ENCODE measurements at places on chromosomes 12 and 14. TPM values are rescaled to one million over a fixed set of nuclear protein-coding genes. Genes with fewer than 3 reads are reported as not detected.

GTF2A1 gene
- polyA plus RNA-seq, result 35.1 TPM

ANO2 gene
- polyA plus RNA-seq, result 3.5 TPM

ESRRB gene
- 8.2 TPM for polyA plus RNA-seq

DNA sequence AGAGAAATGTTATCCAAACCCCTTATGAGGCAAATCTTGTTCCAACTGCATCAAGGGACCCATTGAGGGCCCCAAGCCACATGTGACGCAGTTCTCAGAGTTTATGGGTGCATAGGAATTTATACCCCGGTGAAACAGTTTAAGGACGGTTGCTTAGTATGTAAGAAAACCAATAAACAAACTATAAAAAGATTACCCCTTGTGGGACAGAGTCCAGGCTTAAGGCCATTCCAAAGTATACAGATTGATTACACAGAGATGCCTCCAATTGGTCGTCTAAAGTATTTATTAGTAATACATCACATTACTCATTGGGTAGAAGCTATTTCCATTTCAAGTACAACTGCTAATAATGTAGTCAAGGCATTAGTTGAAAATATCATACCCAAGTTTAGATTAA lies 885.0 kb upstream of the MDGA2 start:
- DNase-seq, result no peak

DNA sequence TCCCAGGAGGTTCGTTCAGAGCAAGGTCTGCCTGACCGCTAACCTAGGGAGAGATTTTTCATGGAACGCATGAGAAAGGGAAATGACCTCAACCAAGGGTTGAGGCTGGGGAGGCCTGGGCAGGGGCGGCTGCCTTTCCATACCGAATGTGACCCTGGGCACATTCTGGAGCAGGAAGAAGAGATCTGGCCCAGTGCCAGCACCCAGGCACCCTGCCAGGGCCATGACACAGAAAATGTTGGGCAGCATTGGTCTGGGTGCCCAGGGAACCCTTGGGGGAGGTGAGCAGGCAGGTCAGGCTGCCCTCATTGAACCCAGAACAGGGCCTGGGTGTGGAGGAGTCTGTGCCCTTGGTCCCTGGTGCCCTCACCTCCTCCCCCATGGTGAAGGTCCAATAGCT lies 106.8 kb downstream of the CALM1 start:
- no peak for DNase-seq

DNA sequence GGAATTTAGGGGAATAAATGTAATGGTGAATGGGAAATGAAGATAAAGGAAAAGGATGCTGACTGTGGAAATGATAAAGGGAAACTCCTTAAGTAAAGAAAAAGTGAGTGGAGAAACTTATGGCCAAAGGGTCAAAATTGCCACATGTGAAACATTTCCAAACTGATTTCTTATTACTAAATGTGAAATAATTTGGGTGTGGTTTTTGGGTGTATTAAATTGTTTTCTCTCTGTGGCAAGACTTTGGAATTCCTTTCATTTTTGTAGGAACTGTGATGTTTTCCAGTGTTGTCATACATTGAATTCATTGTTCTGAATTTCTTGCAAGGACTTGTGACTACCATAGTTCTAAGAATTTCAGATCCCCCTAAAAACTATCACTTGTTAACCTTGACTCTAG lies 1891.5 kb upstream of the SEL1L start:
- DNase-seq, result no peak

DNA sequence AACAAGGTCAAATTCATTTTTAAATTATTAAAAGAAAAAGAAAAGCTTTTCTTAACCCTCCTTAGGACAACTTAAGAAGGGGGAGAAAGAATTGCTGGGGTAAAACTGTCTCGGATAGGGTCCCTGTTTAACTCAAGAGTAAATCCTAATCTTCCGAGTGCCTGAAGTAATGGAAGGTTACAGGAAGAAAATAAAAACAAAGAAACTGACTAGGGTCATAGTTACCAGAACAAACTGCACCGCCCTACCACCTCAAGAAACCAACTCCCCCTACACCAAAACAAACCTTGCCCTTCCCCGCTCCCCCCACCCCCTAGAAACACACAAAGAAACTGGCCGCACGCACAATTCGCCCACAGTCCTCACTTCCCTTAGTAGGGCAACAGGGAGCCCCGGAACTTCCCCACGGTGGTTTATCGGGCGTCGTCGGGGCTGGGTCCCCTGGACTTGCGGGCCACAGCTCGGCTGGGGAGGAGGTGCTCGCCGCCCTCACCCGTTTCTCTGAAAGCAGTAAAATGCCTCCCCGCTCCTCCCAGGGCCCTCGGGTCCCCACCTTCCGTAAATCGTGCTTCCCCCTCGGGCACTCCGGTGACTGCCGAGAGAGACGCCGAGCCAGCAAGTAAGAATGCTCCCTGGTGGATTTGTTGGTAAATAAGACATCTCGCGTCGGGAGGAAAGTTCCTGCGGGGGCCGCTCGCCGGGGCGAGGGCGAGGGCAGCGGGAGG lies 2.4 kb downstream of the SINHCAF start:
- no peak for DNase-seq

DNA sequence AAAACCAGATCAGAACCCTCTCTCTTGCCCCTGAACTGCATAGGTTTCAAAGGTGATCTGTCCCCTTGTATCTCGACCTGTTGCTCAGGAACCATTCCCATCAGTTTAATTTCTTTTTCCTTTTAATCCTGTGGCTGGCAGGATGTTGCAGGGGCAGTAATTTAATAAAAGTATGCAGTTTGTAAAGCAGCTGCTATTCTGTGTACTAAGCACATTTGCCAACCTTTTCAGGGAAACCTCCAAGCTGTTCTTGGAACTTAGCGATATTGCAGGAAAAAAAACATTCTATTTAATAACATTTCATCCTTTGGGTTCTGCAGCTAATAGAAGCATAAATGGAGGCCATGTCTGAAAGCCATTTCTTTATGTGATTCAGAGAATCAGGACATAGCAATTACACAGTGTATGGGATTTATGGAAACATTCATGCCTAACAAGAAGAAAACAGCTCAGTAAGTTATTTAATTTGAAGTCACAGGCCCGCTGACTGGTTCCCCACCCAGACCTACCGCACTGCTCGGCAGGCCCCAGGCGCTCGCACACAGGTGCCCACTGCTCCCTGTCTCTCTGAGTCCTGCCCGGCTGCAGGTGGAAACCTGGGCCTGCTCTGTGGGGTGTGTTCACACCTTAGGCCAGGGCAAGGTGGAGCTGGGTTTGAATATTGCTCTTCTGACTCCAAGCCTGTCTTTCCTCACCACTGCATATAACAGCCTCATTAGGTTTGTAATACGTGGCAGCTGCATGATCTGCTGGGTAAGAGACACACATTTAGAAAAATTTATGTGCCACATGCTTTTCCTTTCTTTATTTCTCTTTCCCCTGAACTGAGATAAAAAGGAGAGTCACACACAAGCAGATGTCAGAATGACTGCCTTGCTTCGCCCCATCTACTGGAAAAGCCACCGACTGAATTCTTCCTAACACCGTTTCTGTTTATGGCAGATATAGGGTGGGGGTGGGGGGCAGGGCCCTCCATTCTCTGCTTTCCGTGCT lies 119.7 kb downstream of the SLC25A47 start:
- no peak for DNase-seq

DNA sequence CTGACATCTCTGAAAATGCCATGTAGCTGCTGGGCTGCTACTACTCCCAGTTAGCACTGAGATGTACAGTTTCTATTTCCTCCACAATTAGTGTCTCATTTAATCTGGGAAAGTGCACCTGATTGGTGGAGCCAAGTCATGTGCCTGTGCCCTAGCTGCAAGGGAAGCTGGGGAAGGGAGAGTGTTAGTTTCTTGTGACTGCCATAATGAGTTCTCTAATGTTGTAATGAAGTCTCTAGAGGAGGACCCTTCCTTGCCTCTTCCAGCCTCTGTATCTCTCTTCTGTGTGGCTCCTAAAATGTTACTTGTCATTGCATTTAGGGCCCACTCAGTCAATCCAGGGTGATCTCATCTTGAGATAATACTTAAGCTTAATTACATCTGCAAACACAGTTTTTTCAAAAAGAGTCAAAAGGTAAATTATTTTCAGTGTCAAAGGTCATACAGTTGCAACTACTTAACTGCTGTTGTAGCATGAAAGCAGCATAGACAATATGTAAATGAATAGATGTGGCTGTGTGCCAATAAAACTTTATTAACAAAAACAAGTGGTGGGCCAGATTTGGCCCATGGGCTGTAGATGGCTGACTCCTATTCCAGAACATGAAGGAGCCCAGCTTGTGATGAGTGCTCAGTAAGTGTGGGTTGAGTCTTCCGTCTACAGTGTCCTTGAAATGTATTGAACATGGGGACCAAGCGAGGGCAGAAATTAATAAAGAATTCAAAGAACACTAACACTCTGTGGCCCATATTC lies 137.2 kb upstream of the MAP1LC3B2 start:
- no peak for DNase-seq

GRCh38 chr14:106390947-106391346 lies 864.6 kb downstream of the TMEM121 start:
- no peak for DNase-seq

DNA sequence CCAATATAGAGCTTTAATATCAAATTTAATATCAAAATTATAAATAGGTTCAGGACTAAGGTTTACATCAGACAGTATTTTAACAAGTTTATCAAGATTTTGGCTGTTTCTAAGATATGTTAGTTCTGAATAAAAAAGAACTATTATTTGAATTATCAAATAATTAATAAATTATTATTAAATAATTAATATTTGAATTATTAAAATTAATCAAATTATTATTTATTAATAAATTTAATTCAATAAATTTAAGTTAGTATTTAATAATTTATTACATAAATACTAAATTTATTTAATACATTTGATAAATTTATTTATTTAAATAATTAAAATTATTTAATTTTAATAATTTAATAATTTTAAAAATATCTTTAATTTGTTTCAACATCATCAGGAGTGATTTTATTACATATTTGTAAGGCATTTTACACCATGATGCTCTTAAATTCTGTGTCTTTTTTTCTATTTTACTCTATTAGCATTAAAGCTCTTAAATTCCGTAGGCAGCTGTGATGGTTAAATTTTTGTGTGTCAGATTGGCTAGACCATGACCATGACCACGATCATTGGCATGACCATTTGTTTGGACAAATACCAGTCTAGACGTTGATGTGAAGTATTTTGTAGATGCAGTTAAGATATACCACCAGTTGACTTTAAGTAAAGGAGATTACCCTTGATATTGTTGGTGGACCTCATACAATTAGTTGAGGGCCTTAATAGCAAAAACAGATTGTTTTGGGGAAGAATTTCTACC lies 82.6 kb downstream of the BBS10 start:
- no peak for DNase-seq

GRCh38 chr12:57603815-57604453 lies 690 bp upstream of the DTX3 start:
- no peak for DNase-seq

DNA sequence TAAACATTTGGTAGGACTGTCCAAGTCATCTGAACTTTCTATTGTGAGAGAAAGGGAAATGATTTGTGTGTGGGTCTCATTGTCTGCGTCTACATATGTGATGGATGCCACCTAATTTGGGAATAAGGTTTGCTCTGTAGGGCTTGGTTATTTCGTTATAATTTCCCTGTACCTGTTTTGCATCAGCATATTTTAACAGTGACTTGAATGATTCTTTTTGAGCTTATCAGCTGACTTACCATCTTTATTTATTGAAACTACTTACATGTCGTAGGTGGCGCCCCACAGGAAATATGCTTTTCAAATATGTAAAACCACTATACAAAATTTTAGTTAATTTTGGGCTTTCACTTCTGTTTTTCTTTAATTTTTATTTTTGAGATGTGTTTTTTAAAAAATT lies 56.5 kb upstream of the BCAT1 start:
- DNase-seq, result no peak

DNA sequence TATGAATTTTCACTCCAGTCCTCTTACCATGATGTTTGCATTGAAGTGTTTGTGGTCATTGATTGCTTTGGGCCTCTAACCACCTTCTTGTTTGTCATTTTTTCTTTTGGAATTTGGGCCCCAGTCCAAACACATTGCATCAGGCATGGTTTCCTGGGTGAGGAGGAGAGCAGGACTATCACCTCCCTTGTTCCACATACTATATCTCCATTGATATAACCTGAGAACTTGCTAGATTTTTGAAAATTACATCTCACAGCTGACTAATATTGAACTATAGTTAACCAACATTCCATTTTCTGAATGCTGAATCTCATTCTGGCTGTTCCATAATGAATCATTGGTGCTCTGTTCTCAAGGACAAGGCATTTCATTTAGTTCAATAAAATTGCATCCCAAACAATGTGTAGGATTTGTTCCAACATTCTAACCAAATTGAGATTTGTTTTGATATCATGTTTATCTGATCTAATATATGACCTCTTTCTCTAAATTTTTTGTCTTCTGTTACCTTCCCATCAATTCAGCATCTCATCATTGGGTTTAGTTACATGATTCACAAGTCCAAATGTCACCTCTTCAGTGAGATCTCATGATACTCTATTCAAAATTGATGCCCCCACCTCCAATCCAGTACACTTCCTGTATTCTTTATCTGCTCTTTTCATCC lies 329.0 kb downstream of the ZFP36L1 start:
- DNase-seq, result no peak

DNA sequence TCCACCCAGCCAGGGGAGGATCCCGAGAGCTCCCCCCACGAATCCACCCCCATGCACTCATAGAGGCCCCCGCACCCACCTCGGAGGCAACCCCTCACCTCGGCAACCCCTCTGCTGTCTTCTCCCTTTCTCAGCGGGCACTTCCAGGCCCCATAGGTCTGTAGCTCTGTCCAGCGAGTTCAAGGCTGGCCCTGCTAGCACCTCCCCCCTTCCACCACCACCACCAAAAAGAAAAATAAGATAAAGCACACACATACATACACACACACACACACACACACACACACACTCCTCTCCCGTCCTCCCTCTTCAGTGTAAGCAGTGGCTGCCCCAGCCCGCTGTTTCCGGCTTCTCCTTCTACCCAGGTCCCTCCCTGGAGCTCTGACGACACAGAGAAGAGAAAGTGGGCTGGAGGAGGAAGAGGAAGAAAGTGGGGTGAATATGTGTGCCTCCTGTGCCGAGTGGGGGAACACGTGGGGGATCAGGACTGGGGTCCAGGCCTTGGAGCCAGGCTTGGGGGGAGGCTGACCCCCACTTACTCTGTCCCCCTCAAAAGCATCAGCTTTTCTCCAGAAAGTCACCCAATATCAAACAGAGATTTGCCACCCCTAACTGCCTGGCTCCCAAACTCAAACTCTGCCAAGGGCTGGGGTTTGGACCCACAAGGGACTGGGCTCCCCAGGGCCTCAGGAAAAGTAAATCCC lies at the start of gene STAT6:
TSS of gene STAT6 (minus strand) at position 332 of the 704 bp plus-strand sequence. CDS start 3,084 bp downstream, outside the sequence.
- no peak for DNase-seq

All from left renal pelvis (tissue), 4 donors.